ENCODE measurements at places on chromosomes 16 and 17.

DNA sequence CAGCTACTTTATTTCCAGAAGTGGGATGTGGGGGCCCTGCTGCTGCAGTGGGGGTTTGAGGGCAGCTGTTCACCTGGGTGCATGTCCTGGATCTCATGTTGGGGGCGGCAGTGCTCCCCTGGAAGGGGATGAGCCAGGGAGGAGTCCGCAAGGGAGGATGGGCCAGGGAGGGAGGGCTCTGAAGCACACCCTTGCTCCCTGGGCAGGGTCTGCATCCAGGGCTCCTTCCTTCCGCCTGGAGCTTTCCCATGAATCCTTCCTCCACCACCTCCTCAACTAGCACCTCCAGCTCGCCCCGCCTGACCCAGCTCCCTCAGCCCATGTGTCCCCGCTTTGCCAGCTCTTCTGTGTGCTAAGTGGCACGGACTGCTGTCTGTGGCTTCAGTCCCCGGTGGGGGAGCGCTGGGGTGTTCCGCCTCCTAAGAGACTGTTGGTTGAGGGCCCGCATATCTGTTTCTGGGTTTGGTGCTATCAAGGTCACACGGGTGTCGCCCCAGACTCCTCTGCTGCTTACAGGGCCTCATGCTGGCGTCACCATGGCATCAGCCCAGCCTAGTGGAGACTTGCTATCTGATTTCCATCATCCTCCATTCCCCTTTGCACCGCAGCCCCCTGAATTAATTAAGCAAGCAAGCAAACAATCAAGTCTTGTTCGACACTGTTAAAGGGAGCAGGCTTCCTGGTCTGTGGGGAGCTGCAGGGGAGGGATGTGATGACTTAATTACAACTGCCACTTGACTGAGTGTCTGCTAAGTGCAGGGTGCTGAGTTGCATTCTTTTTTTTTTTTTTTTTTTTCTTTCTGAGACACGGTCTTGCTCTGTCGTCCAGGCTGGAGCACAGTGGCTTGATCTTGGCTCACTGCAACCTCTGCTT, 71.8 kb downstream of the PRKCA start:
- DNase-seq, result peak; percentile 18

DNA sequence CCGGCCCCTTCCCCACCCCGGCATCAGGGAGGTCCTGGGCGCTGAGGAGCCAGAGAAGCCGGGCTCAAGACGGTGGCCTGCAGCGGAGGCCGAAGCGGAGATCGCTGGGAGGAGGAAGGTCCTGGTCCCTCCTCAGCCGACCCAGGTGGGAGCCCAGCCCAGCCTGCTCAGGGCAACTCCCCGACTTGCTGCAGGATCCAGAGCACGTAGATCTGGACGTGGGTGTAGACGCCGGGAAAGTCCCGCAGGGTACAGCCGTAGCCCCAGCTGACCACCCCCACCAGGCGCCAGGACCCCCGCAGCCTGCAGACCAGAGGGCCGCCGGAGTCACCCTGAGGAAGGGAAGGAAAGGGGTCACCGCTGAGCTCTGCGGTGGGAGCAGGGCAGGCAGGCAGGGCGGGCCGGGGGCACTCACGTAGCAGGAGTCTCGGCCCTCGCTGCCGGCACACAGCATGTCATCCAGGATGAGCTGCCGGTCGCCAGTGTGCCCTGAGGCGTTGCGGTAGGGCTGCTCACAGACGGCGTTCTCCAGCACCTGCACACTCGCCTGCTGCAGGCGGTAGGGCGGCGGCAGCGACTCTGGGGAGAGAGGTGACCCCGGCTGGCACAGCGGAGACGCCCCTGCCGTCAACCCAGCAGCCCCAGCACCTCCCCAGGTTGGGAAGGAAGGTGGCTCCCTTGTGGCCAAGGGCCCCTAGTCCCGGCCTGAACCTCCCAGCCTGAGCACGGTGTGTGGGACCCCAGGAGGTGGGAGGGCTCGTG, 5.4 kb downstream of the TPSD1 start:
- DNase-seq, result no peak

- no peak for DNase-seq
These were observed 91.4 kb upstream of the GSE1 start for GRCh38 chr16:85521552-85522307.

DNA sequence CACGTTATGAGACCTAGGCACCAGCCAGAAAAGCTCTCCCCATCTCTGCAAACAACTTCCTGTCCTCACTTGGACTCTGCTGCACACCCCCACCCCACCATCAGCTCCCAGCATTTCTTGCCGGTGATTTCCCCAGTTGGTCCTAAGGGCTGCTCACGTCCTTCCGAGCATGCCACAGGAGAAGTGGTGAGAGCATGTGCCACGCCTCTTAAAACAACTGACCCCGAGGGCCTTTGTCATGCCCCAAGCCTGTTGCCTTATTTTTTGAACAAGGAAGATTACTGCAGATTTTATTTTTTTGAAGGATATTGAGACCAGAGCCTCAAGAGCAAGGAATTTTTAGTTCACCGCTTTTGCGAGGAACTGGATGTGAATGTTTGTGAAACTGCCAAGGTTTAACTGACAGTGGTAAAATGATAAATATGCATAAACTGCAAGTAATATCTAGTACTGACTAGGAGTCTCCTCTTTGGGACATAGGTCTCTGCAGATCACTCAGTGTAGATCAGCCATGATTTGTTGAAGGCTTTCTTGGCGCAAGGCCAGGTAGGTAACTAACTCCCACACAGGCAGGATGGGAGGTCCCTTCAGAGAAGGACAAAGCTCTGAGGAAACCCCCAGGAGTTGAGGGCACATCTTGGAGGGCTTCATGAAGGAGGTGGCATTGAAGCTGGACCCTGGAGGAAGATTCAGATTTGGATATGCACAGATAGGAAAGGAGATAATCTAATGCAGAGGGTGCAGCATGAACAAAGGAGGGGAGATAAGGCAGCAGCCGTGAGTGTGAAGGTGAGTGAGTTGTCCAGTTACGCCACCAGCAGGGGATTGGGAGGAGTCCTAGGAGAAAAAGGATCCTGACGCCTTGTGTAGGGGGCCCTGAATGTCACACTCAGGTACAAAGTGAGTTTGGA, 44.7 kb downstream of the TMEM132E start:
- no peak for DNase-seq

GRCh38 chr16:68948230-68948910, 105.0 kb downstream of the TANGO6 start:
- DNase-seq, result no peak

- DNase-seq, result no peak
These were observed 14.3 kb upstream of the GINS3 start for GRCh38 chr16:58377932-58378331.

GRCh38 chr17:79619196-79619595, 8.3 kb upstream of the RBFOX3 start:
- no peak for DNase-seq

All from activated CD4-positive, alpha-beta T cell treated with anti-CD3 and anti-CD28 coated beads for 1 hour (primary cell).